Pancreas (tissue), 10 donors: ENCODE measurements at places on chromosomes 4 and X. TPM values are rescaled to one million over a fixed set of nuclear protein-coding genes. Genes with fewer than 3 reads are reported as not detected.

- no peak for DNase-seq
Observed at GRCh38 chr4:12126474-12126873, 697.8 kb upstream of the HS3ST1 start.

GRCh38 chrX:112784692-112785091, 55.9 kb downstream of the AMOT start:
- DNase-seq, result no peak

- DNase-seq, result no peak
Observed at GRCh38 chr4:8163026-8163425, 4.4 kb upstream of the ABLIM2 start.

The SPATA4 gene
- 0.37 TPM for total RNA-seq

The ADAM29 gene
- total RNA-seq, result not detected
